ENCODE measurements at places on chromosomes 16 and 17.

- DNase-seq = no peak
Measured at GRCh38 chr17:47789611-47790561, 31.7 kb downstream of the OSBPL7 start.

DNA sequence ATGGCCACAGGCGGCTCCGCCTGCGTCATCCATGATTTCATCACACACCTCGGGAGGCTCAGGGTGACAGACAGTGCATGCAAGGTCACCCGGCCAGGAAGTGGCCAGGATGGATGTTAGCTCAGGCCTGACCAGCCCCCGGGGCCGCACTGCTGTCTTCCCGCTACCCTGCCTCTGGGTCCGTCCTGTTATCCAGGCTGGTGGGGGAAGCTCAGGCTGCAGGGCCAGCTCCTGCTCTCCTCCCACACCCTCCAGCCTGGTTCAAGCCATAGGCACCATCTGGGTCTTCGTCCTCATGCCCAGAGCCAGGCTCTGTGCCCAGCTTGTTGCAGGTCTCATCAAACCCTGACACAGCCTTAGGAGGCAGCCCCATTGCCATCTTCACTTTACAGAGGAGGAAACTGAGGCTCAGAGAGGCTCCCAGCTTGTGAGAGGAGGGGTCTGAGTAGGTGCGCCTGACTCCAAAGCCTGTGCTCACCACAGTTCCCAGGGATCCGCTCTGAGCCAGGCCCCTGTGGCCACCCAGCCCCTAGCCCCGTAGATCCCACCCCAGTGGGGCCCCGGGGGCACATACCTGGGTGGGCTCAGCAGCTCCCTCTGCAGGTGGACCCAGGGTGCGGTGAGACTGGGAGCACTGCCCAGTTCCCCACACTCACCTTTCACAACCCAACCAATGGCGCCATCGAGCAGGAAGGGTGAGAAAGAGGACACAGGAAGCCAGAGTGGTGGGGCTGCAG lies 412 bp upstream of the ADGRG3 start:
- DNase-seq = no peak

DNA sequence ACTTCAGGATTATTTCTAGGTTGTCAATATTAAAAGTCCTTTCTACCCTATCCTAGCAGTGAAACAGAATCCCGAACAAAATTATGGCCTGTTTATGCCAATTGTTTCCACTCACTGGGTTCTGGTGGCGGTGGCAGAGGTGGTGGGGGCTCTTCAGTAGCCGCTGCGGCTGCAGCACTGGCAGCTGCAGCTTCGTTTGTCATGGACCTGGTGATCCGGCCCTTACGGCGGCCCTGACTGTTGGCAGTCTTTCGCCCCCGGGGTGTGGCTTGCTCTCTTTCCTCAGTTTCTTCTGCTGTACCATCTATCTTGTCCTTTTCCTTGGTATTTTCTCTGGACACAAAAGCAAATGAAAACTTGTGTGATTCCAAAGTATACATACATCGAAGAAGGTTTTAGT lies 94.4 kb downstream of the NCOR1 start:
- no peak for DNase-seq

DNA sequence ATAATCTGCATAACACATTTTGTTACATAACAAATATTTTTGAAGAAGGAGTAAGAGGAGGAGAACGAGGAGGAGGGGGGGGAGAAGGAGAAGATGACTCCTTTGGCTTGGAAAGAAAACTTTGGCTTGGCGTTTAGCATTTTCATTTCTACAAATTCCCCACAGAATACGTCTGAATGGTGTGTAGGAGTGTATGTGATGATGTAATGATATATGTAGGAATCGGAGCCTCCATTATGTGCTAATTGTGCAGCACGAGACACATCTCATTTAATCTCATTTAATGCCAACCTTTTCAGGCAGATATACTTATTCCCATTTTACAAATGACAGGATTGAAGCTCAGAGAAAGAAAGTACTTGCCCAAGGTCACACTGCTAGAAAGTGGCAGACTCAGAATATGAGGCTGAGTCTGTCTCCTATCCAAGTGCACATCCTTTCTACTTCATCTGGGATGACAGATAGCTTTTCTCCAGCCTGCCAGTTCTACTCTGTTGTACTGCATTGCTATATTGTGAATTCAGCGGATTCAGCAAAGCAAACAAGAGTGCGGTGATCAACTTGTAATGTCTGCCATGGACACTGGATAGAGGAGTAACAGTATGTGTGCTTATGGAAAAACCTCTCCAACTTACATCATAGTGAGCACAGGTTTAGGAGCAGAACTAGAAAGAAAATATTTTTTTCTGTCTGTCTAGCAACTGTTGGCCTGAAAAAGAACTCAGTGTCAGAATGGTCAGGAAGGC lies 10.4 kb upstream of the SLC47A2 start:
- DNase-seq = no peak

DNA sequence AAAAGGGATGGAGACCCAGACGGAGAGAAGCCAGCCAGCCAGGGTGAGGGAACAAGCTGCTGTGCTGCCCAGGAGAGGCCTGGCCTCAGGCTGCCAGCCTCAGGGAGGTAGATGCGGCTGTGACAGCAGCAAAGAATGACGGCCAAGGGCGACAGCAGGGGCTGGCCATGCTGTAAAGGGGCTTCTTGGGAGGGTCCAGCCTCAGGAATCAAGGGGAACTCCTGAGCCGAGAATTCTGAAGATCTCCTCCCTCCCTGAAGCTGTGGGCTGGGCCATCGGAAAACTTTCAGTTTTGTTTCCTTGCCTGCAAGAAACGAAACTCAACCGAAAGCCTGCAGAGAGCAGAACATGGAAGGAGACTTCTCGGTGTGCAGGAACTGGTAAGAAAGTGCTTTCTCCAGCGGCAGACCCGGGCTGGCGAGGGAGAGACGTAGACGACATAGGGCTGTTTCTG lies at the start of gene XAF1:
XAF1 (plus strand) TSS at position 316 of the 454 bp plus-strand sequence; CDS start at position 349, 33 bp downstream.
- DNase-seq = no peak

GRCh38 chr16:15950161-15950854 lies 892 bp downstream of the ABCC1 start:
- no peak for DNase-seq

- DNase-seq = no peak
Measured at GRCh38 chr16:56369202-56369601, 56.1 kb downstream of the AMFR start.

GRCh38 chr17:80647746-80648145 lies 103.1 kb downstream of the RPTOR start:
- no peak for DNase-seq

DNA sequence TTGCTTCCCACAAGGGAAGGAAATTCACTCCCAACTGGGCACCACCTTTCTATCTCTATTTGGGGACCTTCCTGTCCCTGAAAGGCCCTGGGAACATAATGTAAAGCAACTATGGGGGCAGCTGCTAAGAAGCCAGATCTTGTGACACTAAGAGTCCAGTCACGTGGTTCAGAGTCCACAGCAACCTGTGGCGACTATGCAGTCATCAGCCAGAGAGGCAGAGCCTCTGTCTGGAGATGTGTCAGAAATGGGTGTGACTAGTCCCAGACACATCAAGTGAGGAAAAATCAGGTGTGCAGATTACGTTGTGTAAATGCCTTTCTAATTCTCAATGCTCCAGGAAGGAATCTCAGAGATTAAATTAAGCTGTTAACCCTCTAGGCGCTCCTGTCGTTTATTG lies 26.6 kb upstream of the SKAP1 start:
- DNase-seq = no peak

DNA sequence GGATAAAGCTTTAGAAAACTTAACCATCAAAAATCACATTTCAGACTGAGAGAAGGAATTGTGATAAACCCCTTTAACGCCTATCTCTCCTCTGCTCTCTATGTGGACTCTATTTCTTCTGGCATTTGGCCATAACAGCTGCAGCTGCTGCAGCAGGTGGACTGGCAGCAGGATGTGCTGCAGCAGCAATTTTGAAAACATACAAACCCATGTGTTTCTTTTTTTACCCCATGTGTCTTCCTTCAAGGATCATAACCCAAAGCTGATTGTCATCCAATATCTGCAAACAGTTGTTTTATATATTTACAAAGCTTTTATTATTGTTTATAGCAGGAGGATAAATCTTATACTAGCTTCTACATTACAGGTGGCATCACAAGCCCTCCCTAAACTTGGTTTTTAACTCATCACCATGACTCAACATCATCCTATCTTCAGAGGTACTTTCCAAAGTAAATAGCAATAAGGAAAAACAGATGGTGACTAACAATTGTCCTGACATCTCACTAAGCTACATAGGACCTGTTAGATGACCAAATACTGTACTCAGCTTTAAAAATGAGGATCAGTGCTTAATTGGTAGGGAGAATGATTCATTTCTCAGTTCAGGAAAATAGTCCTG lies 14.5 kb upstream of the KRTAP9-2 start:
- DNase-seq = peak; percentile 5

DNA sequence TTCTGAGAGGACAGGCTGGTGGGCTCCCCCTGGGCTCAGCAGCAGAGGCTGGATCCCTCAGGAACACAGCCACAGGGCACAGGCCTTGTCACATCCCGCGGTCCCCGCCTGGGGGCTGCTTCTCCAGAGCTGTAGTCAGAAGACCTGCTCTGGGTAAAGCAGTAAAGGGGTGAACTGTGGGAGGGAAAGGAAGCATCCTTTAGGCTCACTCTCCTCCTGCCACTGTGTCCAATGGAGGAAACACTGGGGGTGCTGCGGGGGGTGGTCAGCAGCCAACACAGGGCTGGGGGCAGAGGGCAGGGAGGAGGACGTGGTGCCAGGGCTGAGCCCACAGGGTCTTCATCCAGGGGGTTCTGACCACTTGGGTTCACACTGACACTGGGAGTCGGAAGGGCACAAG lies 5.0 kb upstream of the SLC38A8 start:
- no peak for DNase-seq

- no peak for DNase-seq
Measured at GRCh38 chr17:45022655-45023339, 28.6 kb downstream of the DCAKD start.

GRCh38 chr17:66920950-66921349 lies 43.6 kb upstream of the CACNG4 start:
- DNase-seq = no peak
